GM19239 (cell line): ENCODE measurements at places on chromosomes 13 and 19.

DNA sequence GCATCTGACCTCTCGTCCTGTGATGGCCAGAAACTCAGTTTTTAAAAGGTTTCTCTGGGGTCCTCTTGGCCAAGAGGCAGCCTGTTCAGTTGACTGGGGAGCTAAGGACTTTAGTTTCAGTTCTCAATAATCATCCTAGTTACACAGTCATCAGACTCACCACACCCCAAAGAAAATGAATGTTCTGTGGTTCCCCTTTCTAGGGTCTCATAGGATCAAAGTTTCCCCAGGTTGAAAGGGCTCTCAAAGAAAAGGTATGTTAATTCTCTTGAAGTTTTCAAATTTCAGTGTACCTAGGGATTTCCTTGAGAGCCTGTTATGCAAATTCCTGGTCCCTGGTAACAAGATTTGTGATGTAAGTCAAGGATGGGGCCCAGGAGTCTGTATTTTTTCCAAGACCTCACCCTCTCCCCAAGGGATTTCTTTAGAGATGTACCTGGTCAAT, 94.9 kb downstream of the FAM216B start:
- DNase-seq, result peak; percentile 56

DNA sequence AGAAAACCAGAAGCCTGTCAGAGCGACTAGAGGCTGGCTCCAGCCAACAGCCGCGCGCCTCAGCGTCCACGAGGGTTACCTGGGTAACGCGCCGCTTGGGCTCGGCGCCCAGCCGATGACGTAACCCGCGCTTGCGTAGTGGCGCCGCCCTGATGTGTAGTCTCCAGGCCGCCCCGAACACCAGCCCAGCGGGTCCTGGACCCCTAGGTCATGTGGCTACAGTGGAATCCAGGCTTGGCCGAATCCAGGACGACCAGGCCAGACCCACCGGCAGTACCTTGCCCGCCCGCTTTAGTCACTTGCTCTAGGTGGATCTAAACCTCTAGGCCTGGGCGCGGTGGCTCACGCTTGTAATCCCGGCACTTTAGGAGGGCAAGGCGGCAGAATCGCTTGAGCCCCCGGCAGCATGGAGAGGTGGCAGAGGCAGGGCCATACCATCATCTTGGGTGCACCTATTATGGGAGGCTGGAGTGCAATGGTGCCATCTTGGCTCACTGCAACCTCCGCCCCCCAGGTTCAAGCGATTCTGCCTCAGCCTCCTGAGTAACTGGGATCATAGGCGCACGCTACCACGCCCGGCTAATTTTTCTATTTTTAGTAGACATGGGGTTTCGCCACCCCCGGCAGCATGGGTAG, 7.2 kb upstream of the ZNF606 start:
- DNase-seq, result peak; percentile 52

DNA sequence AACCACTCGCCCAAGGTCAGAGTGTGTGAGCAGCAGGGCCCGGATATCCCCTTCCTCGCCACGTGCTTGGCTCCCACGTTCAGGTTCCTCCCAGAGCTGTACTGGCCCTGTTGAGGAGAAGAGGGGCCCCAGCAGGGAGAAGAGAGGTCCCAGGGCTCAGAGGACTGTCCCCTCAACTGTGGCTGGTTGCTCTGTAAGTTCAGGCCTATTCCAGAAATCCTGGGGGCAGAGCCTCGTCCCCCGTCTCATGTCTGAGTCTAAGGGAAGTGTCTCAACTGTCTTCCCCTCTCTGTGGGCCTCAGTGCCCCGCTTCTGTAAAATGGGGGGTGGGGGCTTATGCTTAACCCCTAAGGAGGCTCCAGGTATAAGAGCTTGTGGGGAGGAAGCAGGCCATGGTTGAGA, 3.9 kb downstream of the PPP5C start:
- no peak for DNase-seq

DNA sequence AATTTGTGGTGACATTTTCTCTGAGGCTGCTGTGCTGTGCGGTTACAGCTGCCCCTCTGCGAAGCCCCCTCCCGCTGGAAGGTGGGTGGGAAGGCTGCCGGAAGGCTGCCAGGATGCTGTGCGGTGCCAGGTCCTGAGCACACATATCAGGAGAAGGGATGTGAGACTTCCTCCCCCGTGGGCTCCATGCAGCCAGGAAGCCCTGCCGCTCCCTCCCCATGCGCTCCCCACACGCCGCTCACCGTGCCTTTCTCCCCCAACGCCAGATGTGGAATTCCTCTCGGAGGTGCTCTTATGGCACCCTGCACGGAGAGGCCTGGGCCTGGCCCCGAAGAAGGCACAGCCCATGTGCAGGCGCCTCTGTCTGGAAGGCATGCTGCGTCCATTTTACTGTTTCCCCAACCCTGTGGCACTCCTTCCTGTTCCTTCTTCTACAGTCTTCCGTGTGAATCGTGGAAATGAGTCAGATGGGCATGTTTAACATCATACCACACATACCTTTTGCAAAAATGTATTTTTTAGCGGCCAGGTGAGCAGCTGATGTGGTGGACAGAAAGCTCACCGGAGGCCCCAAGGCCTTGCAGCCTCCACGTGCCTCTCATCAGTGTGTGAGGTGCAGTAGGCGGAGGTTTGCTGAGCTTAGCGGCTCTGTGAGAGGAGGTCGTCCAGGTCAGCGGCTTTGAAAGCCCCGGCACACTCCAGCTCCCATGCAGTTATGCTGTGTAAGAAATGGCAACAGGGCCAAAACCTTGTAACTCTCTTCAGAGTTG, 88.0 kb downstream of the ATP11A start:
- no peak for DNase-seq

- no peak for DNase-seq
These were observed 894.4 kb upstream of the PCDH9 start for GRCh38 chr13:68124437-68125086.
